ENCODE measurements at places on chromosomes 1 and 21. TPM values are rescaled to one million over a fixed set of nuclear protein-coding genes. Genes with fewer than 3 reads are reported as not detected.

DNA sequence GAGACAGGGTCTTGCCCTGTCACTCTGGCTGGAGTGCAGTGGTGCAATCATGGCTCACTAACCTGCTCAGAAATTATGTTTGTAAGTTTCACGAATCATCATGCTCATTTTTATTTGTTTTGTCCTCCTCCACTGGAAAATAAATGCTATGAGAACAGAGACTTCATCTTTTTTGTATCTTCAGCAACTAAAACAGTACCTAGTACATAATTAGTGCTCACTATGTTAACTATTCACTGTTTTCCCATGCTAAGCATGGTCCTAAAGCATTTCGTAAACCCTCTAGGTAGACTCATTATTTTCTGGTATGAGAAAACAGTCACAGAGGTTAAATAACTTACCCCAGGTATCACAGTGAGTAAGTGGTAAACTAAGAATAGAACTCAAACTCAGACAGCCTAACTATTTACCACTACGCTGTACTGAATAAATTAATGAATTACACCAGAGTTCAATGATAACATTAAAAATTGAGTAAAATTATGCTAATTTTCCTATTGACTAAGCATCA lies 118.4 kb downstream of the RERE start:
- no peak for DNase-seq

GRCh38 chr1:157652859-157653493 lies 47.6 kb downstream of the FCRL3 start:
- no peak for DNase-seq

DNA sequence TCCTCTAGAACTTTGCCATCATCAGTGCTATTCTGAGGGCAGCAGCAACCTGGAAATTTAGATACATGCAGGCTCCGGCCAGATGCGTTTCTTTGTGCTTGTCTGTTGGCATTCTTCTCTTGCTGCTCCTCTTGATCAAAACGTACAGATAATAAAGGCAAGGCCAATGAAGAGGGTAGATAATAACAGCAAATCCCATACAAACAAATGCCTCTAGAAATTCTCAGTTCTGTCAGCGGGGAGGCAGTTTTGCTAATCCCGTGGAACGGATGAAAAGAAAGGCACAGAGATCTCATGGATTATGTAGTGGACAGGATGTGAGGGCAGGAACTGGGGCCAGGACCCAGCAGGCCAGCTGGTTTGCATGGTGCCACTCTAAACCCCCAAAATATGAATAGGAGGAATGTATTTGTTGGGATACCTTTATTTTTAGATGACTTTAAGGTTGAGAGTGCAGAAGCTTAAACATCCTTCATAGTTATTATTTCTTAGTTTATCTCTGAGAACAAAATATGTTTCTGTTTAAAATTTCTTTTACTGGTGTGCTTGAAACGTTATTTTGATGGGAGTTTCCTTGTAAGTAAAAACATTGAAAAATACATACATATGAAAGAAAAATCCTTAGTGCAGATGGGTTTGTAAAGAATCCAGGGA lies 1.5 kb downstream of the ITSN1 start:
- no peak for DNase-seq

The CCDC30 gene
- 0.81 TPM for polyA plus RNA-seq

- no peak for DNase-seq
Observed at GRCh38 chr1:203078478-203078877, 7.3 kb downstream of the MYOG start.

The TEKT2 gene
- 0.18 TPM for polyA plus RNA-seq

Measured in small intestine (tissue), 16 donors.